Activated T-cell treated with anti-CD3 and anti-CD28 coated beads for 48 hours (primary cell): ENCODE measurements at places on chromosomes 11 and 22.

DNA sequence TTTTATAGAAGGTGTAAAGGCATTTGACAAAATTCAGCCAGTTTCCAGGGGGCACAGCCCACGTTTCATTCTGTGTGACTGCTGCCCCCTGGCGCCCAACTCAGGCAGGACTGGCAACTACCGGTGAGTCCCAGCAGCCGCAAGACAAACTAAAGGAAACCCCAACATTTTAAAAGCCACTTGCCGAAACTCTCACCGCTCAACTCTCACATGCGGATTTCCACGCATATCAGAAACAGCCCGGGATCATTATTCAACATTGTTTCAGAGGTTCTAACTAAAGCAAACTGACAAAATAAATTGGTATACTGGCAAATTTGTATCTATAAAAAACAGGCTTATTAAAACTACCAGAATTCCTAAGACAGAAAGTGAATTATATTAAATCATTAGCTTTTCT is 48.2 kb downstream of the MORC2 start:
- peak; percentile 79 for DNase-seq

DNA sequence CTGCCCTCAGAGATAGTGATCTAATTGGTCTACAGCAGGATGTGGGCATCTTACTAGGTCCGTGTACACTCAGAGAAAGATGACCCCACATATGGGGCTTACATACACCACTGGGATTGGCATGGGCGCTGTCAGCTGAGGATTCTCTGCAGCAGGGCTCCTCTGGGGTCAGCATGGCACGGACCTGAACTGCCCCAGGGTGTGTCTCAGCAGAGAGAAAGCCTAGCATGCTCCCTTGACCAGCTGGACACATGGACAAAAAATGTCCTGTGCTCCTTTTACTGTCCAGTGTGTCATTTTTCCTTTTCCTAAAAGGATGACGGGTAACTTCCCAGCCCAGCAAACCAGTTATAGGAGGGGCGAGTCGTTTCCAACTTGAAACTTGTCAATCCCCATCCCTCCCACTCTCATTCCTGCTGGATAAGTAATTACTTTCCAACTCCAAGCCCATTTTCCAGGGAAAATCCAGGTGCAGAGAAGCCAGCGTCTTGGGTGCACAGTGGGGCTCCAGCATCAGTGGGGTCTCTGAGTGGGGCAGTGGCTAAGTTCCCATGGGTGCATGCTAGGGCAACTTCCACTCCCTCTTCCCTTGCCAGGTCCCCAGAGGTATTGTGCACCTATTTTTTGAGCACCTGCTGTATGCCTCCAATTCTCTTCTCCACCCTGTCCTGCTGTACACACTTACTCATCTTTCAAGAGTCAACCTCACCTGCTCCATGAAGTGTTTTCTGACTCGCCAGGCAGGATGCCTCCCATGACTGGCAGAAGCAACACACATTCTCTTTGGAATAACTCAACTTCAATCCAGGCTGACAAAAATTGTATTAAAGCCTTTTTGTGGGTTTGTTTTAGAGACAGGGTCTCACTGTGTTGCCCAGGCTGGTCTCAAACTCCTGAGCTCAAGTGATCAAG is 5.0 kb downstream of the VSTM5 start:
- no peak for DNase-seq

DNA sequence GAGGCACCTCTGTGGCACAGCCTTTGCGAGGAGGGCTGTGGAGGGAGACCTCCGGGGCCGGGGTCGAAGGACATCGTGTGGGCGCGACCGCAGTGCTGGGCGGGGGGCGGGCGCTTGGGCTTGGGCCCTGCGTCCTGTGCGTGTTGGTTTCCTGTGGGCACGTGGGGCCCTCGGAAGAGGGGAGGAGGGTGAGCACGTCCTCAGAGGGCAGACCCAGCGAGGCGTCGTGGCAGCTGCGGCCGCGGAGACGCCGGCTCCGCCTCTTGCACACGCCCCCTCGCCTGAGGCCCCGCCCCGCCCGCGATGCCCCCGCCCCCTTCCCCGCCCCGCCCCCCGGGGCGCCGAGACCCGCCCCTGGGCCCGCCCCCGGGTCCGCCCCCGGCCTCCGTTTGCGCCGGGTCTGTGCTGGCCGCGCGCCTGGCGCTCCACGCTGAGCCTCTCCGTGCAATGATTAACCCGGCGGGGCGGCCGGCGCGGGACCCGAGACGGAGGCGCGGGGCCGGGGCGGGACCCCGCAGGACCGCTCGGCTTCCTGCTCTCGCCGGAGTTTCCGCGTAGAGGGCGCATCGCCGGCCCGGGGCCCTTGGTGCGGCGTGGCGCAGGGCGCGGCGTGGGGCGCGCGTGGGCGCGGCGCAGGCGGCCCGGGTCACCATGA is at the start of gene PRR5:
TSS of gene PRR5 (plus strand) at position 381 of the 655 bp plus-strand sequence. CDS start at position 652, 271 bp downstream.
- peak; percentile 77 for DNase-seq

- DNase-seq: no peak
Measured at GRCh38 chr11:3368199-3368598, 10.7 kb downstream of the ZNF195 start.

DNA sequence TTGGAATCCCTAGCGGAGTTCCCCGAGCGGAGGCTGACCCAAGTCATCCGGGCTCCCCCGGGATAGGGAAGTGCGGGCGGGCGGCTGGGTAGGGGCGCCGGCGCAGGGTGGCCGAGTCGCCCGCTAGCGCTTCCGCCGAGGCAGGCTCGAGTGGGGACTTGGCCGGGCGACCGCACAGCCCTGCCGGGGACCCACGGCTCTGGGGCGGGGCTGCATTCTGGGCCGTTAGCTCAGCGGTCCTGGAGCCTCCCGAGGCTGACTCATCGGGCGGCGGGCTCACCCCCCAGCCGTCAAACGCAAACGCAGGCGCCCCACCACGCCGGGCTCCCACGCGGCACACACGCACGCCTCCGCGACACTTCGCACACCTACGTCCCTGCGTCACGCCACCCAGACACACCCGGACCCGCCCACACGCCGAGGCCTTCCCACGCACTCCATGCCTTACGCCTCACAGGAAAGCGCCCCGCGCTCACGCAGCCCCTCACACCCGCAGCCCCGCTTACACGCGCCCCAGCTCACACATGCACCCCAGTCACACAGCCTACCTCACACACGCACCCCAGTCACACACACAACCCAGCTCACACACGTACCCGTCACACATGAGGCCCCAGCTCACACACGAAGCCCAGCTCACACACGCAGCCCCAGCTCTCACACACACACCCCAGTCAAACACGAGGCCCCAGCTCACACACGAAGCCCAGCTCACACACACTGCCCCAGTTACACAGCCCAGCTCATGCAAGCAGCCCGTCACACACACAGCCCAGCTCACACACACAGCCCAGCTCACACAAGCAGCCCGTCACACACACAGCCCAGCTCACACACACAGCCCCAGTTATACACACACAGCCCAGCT is 1.2 kb downstream of the PHLDB1 start:
- peak; percentile 52 for DNase-seq

- DNase-seq: no peak
Measured at GRCh38 chr11:125517116-125517770, 21.2 kb upstream of the FEZ1 start.

DNA sequence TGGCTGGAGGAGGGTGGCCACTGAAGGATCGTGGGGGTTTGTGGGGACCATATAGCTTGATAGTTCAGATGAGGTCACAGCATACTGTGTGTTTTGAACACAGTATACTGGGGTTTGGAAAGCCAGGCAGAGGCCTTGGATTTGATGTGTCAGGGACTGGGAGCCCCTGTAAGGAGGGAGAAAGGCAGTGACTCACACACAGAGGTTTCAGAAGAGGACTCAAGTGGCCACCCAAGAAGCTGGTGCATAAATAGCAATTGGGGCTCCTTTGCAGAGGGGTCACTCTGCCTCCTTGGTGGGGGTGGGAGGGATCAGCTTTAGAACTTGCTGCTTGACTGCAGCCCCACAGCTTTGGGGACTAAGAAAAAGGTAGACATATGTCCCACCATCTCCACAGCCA is 39.3 kb downstream of the SLC5A1 start:
- DNase-seq: no peak

DNA sequence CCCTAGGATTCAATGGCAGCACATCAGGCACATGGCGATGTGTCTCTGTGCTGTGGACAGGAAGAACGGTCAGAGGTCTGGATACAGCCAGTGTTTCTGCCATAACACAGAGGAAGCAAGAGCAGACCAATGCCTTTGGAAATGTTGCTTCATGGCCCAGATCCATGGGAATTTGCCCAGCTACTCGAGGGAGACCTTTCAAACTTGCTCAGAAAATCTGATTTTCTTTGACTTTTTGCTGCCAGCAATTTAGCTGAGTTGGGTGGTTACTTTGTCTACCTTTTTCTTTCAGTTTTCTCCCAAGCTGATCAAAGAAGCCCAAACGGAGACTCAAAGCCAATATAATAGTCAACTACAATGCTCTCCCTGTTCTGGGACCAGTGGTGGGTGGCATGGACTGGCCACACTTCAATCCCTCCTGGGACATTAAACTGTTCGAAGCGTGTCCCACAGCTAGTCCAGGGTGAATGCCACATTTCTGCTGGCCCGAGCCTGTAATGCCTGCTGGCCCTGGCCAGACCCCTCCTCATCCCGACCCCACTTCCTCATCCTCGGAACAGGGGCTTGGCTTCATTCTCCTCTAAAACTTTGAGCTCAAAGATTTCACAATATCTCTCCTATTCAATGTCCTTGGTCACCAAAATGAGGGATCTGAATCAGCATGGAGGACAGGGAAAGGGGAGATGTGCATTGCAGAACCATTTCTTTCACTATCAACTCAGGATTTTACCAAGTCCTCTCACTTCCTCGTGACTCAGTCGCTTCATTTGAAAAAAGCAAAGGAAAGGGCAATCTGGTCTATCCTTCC is 93.3 kb downstream of the ABTB2 start:
- DNase-seq: no peak

DNA sequence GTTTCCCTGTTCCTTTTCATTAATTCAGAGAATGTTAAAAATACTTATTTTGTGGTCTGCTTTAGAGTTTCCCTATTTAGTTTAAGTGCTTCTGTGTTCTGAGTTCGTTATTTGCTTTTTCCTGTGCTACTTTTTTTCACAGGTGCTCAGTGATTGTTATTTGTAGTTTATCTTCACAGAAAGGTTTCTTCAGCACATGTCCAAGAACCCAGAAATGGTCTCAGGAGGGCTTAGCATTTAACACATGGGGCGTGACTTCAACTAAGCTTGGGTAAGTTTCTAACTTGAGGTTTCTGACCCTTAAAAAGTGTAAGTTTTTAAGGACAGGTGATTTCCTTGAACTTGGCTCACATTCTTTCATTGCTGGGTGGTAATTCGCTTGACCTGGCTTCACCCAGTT is 157.3 kb downstream of the AASDHPPT start:
- DNase-seq: no peak

DNA sequence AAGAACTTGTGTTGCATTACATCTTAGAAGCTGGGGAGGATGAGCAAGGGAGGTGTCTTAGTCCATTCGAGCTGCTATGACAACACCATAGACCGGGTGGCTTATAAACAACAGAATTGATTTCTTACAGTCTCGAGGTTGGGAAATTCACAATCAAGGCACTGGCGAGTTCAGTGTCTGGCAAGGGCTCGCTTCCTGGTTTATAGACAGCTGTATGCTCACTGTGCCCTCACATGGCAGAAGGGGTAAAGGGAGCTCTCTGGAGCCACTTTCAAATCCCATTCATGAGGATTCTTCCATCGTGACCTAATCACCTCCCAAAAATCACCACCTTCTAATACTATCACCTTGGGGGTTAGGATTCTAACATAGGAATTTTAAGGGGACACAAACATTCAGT is 150.0 kb upstream of the NECTIN1 start:
- no peak for DNase-seq

DNA sequence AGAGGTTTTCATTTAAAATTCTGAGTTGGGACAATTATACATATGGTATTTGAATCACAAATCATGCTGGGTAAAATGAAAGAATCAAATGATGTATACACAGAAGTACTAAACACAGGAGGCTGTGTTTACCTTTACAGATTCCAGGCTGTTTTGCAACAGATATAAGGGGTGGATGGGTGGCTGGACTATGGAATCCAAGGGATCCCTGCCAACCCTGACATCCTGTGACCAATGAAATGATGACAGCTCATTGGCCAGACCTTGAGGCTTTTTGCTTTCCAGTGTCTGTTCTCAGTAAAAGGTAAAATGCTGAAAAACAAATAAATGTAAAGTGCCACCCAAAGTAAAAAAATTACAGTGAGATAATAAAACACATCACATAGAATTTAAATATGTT is 3.3 kb upstream of the DDI1 start:
- no peak for DNase-seq

DNA sequence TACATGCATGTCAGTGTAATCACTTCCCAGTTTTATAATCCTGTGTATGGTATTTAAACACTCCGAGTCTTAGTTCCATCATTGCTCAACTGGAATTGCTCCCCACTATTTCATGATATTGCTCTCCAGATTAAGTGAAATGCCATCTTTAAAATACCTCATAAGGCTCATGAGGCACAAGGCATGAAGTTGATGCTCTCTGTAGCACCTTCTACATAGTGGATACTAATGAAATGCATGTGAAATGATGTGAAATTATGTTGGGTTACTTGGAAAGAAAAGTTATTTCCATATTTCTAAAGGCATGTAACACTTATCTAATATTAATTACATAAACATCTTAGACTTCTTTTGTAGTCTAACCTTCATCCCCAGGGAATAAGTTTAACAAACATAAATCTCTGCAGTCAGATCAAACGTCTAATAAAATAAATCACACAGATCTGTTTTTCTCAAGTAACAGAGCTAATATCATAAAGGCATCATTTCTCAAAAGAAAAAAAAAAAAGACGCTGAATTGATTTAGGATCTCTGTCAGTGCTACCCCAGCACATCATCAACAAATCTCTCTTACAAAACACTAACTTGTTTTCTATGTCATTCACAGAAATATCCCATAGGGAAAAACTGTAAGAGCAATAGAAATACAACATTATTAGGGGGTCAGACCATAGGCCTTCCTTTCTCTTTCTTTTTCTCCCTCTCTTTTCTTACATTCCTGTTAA is 736.0 kb upstream of the LRRC4C start:
- no peak for DNase-seq

- DNase-seq: no peak
Measured at GRCh38 chr11:111359223-111360149, 19.6 kb downstream of the POU2AF1 start.

DNA sequence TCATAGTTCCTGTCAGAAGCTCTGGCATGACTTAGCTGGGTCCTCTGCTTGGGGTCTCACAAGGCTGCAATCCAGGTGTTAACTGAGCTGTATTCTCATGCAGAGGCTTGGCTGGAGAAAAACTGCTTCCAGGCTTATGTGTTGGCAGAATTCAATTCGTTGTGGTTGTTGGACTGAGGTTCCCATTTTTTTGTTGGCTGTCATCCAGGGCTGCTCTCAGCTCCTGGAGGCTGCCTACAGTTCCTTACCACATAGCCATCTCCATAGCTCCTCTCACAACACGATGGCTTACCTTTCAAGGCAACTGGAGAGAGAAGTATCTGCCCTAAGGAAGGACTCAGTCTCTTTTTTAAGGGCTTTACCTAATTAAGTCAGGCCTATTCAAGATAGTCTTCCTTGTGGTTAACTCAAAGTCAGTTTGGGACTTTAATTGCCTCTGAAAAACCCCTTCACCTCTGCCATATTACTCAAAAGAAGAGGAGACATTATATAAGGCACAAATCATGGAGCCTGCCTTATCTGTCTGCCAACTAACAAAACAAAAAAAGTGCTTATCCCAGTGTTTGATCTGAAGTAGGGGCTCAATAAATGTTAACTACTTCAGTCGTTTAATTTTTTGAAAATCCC is 35.2 kb downstream of the OR2AG2 start:
- no peak for DNase-seq

GRCh38 chr22:47036936-47037485 is 274.6 kb downstream of the TBC1D22A start:
- DNase-seq: no peak

- no peak for DNase-seq
Measured at GRCh38 chr22:49693416-49693815, 134.3 kb downstream of the BRD1 start.

- DNase-seq: peak; percentile 85
Measured at GRCh38 chr11:44568658-44569473, 3.4 kb downstream of the CD82 start.
